BJ (cell line): ENCODE measurements at places on chromosomes 1 and 21.

- DNase-seq, result no peak
Measured at GRCh38 chr1:91742848-91743292, 143.1 kb downstream of the TGFBR3 start.

DNA sequence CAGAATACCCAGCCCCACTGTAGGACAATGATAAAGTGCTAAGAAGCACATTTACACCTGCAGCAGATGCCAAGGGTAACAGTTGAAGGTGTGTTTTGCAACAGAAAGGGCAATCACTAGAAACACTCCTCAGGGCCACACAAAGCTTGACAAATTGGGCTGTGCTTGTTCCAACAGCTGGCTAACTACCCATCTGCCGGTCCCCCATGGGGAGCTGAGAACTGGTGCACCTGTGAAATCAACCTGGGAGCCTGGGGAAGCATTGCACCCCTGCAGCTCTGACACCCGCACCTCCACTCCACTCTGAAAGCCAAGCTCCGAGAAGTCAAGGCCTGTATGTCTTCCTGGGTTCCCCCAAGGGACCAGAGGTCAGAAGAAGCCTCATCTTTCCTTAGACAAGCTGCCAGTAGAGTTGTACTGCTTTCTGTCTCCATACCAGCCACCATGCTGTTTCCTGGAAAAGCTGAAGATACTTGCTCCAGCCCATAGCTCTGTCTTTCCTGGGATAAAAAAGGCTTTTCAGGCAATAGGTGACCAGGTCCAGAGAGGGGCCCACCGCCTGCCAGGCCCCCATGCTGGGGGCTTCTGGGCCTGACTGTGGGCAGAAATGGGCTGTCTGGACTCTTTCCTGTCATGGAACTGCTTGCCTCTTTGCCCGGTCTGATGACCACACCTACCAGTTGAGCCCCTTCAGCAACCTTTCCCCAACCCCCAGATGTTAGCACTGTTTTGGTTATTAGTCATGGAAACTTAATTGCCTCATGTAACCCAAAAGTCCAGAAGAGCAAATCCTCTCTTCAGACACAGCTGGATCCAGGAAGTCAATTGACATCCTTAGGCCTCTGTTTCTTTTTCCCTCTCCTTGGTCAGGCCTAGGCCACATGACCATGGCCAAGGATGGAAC lies 93.6 kb downstream of the KIF14 start:
- no peak for DNase-seq

GRCh38 chr1:61254634-61255357 lies 172.4 kb downstream of the NFIA start:
- no peak for DNase-seq

GRCh38 chr21:16535626-16536025 lies 805.8 kb downstream of the USP25 start:
- DNase-seq, result no peak

GRCh38 chr21:46557919-46558392 lies 46.9 kb downstream of the S100B start:
- DNase-seq, result no peak

DNA sequence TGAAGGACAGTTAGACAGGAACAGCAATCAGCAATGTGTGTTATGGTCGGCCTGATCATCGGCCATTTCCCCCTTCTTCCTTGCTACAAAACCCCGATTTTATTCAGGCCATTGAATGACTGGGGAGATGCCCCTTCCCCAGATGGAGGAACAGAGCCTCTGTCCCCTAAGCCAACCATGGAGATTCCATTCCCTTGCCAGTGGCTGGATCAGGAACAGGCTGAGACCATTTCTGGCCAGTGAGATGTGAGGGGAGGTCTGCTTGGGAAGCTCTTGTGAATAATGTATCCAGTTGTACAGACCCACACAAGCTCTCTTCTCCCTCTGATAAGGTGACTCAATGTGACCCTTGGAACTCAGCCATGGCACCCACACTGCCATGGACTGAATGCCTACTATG lies 7.7 kb downstream of the CSRP1 start:
- DNase-seq, result no peak

DNA sequence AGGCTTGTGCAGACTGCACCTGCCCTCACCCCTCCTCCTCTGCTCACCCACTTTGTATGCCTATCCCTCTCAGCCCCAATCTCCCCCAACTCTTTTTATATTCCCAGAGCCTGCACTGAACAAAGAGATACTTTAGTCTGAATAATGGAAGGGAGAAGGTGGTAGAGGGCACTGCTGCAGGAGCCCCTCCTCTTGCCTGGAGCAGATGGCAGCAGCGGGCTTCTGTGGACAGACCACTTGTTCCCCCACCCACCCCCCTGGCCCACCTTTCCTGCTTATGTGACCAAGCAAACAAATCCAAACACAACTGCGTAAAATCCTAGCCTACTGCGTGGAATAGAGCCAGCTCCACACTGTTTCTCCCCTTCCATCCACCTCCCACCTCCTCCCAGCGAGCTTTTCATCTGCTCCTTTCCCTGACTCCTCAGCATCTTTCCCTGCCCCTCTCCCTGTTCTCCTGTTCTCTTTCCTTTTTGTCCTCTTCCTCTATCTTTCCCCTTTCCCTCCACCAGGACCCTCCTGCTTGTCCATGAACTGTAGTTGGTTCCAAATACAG lies 27.5 kb downstream of the RGS8 start:
- no peak for DNase-seq

- DNase-seq, result no peak
Measured at GRCh38 chr1:83547901-83548300, 451.0 kb downstream of the TTLL7 start.

- DNase-seq, result no peak
Measured at GRCh38 chr1:8537991-8538390, 220.1 kb downstream of the SLC45A1 start.

GRCh38 chr1:24089743-24090555 lies 22.0 kb downstream of the MYOM3 start:
- no peak for DNase-seq

- no peak for DNase-seq
Measured at GRCh38 chr1:41652384-41653265, 168.1 kb upstream of the EDN2 start.
